CD8-positive, alpha-beta memory T cell (primary cell): ENCODE measurements at places on chromosomes 1 and 21. TPM values are rescaled to one million over a fixed set of nuclear protein-coding genes. Genes with fewer than 3 reads are reported as not detected.

DNA sequence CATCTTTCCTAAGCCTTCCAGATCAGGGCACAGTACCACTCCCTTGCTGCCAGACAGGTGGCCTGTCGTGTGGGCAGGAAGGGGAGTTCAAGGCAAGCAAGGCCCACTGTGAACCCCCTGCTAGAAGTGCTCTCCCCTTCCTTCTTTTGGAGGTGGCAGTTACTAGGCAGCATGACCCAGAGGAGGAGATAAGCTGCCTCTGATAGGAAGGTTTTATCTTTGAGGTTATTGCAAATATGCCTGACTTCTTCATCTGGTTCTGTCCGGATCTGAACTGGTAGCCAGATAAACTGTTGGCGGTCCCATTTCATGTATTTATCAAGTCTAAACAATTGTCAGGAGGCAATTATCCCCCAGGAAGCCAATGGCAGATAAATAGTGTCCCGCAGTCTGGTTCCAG lies 198.2 kb upstream of the LMO4 start:
- no peak for DNase-seq

DNA sequence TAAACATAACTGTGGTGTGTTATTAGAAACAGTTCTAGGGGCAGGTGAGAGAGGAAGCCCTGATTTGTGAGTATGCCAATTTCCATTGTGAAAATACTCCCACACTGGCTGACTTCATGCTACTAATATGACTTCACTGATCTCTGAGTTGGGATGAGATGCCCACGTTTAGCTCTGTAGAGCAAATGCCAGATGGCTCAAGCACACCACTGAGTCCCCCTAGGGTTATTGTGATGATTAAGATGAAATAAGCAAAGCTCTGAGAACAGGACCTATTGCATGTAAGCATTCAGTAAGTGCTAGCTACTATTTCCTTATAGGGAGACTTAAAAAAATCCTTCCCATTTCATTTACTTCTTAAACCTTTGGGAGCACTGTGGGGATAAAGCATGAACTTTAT lies 117.6 kb downstream of the CENPF start:
- DNase-seq: no peak

BRINP2 gene
- total RNA-seq: not detected

MRPS14 gene
- total RNA-seq: 41.0 TPM

DNA sequence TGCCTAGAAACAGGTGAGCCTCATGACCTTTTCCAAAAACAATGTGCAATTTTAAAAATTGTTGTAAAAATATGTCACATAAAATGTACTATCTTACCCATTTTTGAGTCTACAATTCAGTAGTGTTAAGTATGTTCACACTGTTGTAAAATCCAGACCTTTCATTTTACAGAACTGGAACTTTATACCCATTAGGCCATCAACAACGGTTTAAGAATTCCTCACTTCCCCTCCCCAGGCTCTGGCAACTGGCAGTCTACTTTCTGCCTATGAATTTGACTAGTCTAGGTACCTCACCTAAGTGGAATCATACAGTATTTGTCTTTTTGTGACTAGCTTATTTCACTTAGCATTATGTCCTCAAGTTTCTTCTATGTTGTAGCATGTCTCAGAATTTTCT lies 8.6 kb downstream of the CTSE start:
- DNase-seq: no peak

LAMB3 gene
- total RNA-seq: 0.92 TPM

GRCh38 chr1:219215477-219215876 lies 41.8 kb downstream of the LYPLAL1 start:
- no peak for DNase-seq

DNA sequence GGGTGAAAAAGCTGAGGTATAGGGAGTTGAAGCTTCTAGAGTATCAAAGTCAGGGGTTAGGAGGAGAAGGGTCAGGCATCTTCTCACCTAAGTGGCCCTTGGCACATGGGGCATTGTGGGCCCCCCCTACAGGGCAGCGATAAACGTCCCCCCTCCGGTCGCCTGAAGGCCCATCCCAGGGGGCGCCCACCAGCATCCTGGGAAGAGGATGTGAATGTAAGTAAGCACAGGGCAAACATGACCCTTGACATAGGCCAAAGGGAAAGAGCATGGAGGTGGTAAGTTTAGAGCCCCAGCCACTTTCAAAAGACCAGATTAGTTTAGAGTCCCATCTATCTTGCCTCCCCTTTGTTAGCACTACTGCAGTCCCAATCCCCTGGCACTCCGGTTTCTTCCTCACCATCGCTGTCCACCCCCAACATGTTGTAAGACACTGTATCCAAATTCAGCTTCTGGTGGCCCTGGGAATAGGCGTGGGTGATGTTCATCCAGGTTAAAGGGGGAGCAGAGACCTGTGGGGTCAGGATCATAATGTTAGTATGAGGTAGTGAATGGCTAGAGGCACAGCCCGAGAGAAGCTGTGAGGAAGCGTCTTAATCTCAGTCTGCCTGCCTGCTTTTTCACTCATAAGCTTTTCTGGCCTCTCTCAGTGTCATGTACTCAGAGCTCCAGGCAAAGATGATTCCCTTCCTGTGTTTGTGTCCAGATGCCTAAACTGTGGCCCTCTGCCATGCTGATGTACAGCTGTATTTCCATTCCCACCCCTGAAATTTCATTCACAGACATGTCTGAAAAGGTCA lies 2.7 kb downstream of the ITGA10 start:
- no peak for DNase-seq

DNA sequence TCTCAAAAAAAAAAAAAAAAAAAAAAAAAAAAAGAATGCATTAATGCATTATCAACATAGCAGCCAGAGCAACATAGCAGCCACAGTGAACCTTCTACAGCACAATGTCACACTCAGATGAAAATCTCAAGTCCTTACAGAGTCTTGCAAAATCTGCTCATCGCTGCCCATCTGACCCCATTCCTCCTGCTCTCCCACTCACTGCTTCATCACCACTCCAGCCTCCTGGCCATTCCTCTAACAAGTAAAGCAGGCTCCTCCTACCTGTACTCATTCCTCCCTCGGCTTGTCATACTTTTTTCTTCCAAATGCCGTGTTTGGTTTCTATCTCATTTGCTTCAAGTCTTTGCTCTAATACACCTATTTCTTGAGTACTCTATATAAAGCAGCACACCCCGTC lies 29.5 kb downstream of the BRINP2 start:
- no peak for DNase-seq

PRAMEF2 gene
- total RNA-seq: not detected

DNA sequence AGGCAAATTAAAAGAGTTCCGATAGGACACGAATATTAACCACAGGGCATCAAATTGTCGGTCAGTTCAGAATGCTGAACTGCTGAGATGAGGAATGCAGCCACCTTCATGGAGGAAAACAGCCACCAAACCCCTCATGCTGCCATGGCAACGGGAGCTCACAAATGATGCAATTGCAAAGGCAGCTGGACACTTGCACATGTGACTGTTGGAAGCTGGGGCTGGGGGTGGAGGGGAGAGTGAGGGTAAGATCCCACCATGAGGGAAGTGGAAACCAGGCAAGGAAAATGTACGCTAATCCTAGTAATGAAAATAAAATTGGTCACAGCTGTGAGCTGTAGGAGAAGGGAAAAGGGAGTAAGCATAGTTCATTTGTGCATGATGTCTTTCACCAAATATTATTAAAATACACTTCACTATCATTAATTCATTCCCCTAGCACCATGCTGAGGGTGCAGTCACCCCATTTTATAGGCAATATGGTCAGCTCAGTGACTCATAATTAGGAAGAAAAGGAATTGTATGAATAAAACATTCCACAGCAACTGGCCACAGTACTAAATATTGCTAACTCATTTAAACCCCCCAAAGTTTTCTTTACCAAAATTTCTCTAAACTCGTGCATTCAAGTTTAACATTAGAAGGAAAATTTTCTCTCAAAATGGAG lies 15.3 kb downstream of the BECN2 start:
- DNase-seq: no peak

GRCh38 chr1:208010487-208011071 lies 99.7 kb upstream of the CD34 start:
- DNase-seq: no peak

ACKR1 gene
- not detected for total RNA-seq

DNA sequence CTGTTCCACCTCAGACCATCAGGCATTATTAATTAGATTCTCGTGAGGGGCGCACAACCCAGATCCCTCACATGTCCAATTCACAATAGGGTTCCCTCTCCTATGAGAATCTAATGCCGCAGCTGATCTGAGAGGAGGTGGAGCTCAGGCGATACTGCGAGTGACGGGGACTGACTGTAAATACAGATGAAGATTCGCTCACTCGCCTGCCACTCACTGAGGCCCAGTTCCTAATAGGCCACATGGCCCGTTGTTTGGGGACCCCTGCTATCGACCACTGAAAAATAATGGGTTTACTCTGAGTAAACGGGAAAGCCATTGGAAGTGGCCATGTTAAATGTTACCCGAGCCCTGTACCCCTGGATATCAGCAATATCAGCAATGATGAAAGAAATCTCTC lies 65.9 kb downstream of the GRIK1 start:
- DNase-seq: no peak

HSPB7 gene
- total RNA-seq: not detected

GRCh38 chr21:31340514-31340913 lies 3.5 kb downstream of the TIAM1 start:
- no peak for DNase-seq

DNA sequence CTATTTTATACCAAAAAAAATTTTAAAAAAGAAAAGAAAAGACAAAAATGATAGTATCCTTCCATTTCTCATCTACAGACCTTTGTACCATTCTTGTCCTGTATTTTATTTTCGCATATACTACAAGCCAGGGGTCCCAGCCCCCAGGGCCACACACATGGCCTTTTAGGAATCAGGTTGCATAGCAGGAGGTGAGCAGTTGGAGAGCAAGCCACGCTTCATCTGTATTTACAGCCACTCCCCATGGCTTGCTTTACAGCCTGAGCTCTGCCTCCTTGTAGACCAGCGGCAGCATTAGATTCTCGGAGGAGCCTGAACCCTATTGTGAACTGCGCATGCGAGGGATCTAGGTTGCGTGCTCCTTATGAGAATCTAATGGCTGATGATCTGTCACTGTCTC lies 39.8 kb downstream of the RASSF5 start:
- DNase-seq: no peak

SLC37A1 gene
- 16.6 TPM for total RNA-seq

MMP23B gene
- total RNA-seq: 2.9 TPM

KIAA0040 gene
- total RNA-seq: 30.4 TPM

GRCh38 chr21:43731476-43731875 lies 12.5 kb downstream of the PDXK start:
- no peak for DNase-seq

DNA sequence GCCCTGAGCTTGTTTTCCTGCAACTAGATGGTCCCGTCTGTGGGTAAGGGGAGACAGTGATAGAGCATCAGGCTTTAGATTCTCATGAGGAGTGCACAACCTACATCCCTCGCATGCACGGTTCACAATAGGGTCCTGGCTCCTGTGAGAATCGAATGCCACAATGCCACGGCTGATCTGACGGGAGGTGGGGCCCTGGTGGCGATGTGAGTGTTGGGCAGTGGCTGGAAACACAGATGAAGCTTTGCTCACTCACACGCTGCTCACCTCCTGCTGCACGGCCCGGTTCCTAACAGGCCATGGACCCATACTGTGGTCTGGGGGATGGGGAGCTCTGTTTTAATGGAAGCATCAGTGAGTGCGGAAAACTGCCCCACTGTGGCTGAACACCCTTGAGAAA lies 35.8 kb upstream of the TTC34 start:
- DNase-seq: no peak

- DNase-seq: no peak
Measured at GRCh38 chr1:84803604-84804003, 89.4 kb downstream of the LPAR3 start.

DNA sequence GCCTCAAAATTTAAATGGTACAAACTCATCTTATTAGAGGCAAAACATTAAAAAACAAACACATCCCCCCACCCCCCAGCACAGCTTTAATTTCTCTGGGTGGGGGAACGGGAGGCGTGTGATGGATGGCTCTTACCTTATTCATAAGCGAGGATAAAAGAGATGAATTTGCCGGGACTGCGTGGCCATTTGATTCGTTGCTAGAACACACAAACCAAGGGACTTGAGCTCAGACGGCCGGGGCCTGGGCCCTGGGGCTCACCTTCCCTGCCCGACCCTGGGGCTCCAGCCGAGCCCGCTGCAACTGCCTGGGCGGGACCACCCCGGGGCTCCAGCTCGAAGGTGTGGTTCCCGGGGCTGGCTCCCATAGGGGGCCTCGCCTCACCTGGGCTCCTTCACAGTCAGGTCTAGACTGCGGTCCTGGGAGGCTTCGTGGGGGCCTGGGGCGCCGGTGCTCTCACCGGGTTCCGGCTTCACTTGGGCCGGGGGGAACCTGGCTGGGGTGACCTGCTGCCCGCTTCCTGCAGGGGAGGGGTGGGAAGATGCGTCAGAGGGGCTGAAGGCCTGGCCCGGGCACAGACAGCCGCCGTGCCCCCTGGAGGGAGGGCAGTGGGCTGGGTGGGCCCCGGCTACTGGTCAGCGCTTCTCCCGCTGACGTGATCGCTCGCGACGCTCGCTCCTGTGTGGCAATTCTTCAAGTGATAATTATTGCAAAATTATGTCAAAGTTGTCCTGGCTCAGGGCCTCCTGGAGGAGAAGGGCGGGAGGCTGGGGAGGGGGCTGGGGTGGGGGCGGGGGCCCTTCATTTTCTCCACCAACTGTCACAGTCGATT lies 145.7 kb downstream of the CASZ1 start:
- DNase-seq: no peak

DNA sequence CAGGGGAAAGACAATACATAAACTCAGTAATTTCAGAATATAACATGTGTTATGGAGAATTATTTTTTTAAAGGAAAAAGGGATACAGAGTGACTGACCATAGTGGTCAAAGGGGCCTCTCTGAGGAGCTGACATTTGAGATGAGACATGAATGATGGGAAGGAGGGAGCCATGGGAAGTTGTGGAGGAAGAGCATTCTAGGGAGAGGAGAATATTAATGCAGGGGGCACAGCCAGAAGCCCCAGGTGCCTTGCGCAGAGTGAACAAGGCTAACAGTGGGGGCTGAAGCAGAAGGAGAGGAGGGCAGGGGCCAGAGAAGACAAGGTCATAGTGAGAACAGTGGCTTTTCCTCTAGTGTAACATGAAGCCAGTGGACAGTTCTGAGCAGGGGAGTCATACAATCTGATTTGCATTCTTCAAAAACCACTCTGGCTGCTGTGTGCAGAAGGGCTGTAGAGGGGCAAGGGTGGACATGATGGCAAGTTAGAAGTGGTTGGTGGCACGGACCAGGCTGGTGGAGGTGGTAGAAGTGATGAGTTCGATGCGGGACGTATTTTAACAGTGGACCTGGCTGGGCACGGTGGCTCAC lies 28.2 kb upstream of the IFNLR1 start:
- DNase-seq: no peak

DNA sequence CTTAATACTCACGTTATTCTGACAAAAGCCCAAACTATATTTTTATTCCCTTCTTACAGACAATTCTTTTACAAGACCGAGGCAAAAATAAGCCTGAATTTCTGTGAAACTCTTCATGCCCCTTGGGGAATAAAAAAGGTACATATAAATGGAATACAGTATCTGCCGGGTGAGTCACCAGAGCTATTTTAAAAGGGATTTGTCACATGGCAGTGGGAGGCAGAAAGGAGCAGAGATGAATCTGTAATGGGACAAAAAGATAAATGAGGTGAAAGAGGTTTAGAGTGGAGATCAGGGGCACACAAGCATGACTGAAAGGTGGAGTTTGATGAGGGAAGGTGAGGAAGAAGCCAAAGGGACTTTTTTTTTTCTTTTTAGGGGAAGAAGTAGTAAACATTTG lies 8.8 kb downstream of the XCL1 start:
- no peak for DNase-seq

RBP7 gene
- not detected for total RNA-seq

- DNase-seq: no peak
Measured at GRCh38 chr1:204697893-204698292, 12.4 kb upstream of the LRRN2 start.

- no peak for DNase-seq
Measured at GRCh38 chr1:95951371-95952102, 717.5 kb downstream of the RWDD3 start.
